ENCODE measurements at places on chromosomes 1 and 21. TPM values are rescaled to one million over a fixed set of nuclear protein-coding genes. Genes with fewer than 3 reads are reported as not detected.
A peak's percentile ranks its signal among the peaks of the same experiment; 100 is the strongest.

DNA sequence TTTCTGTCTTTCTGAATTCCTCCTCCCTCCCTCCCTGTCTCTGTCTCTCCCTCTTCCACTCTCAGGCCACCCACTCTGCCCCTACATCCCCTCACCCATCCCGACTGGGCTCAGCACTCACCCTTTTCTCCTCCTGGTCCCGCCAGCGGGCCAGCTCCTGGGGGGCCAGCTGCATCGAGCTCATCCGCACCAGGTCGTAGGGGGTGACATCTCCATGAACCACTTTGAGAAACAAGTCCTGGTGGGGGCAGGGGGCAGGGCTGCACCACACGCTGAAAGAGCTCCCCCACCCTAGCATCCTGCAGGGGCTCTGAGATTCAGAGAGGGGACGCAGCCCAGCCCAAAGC is 17.8 kb downstream of the SPOCD1 start:
- DNase-seq: no peak

DNA sequence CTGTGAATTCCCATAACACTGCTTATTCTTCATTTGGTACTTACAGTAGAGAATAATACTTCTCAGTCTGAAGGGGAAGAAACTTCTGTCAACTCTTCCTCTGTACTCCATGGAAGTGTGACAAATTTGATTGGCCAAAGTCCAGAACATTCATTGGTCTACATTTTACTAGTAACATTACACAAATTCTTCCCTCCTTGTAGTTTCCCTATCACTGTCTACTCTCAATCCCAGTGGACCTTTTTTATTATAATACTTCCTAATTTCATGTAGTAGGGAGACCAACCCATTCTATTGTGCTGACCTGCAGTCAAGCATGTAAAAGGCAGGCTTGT is 74.7 kb downstream of the ALG6 start:
- peak; percentile 12 for DNase-seq

- no peak for DNase-seq
These were observed 7.8 kb downstream of the PLA2G2A start for GRCh38 chr1:19971664-19972063.

DNA sequence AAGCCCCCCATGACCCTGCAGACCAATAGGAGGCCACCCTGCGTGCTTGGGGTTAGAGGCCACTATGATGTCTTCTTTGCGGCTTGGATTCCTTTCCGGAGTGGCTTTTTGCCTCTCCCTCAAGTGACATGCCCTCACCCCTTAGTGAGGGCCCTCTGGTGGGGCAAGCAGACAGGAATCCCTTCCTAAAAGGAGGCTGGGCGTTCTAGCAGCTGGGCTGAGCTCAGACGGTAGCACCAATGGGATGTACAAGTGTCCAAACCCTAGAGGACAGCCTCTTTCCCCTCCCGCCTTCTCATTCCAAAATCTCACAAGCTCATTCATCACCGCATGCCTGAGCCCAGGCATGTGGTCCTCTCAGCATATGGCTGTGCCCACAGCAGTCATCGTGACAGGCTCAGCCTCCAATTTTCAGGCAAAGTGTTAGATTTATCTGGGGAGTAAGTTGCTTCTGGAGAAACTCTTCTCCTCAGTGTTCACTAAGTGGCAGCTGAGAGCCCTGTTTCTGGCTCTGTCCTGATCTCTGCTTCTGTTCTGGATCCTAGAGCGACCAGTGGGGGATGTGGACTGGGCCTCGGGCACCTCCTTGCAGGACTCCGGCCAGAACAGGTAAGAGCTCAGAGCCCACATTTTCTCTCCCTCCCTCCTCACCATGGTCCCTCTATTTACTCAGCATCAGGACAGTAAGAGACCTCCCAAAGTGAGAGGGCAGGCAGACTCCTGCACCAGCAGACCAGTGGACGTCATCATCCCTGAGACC is 4.8 kb downstream of the KIAA1614 start:
- DNase-seq: peak; percentile 15

Gene ETV3
- 14.7 TPM for total RNA-seq

- no peak for DNase-seq
These were observed 44.3 kb downstream of the PCP4 start for GRCh38 chr21:39911286-39912199.

Gene ACTL8
- total RNA-seq: 0.28 TPM

DNA sequence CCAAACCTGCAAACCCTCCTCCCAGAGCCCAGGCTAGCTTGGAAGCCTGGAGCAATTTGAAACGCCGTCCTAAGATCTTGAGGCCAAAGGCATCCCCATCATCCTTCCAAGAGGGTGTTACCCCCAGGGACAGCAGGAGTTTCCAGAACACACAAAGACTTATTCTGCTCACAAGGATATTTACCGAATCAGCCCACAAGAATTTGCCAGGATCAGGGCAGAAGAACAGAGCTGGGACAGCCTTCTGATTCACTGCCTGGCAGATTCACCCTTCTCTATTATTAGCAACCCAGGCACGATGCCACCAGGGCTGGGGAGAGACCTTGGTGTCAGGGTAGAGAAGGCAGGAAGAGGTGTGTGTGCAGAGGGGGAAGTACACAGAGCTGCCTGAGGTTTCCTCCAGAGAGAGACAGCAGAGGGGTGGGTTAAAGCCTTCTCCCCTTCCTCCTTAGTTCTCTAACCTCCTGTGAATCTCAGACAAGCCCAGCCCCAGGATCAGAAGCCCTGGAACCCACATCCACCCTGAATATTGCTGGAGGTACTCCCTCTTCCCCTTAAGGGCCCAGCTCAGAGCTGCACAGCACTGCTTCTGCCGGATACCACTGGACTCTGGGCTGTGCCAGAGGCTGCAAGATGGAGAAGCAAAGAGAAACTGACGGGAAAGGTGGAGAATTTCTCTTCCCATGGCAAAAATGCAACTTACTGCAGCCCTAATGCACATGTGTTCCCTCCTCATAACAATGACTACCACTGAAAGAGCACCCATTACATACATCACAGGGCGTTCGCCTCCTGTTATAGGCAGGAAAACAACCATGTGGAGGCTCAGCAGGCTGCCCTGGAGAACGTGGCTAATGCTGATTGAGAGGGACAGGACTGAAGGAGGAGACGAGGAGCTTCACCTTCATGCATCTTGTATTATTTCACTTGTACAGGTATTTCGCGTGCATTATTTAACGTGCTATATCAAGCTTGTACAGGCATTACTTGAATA is 61.8 kb downstream of the ITPKB start:
- DNase-seq: peak; percentile 87

DNA sequence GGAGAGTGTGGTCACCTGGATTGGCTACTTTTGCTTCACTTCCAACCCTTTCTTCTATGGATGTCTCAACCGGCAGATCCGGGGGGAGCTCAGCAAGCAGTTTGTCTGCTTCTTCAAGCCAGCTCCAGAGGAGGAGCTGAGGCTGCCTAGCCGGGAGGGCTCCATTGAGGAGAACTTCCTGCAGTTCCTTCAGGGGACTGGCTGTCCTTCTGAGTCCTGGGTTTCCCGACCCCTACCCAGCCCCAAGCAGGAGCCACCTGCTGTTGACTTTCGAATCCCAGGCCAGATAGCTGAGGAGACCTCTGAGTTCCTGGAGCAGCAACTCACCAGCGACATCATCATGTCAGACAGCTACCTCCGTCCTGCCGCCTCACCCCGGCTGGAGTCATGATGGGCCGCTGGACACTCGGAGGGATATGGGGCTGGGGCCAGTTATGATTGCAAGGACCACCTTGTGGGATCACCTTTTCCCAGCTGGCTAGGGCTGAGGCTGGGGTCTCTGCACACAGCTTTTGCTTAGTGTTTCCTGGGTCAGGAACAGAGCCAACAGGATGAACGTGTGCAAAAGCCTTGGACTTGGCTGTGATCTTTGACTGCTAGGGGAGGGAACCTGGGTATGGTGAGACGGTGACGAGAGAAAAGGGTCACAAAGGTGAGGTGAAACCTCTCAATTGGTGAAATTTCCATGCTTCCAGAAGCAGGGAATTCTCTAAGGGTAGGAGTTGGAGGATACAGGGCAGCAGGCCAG is 4.3 kb upstream of the GNAI3 start:
- no peak for DNase-seq

- no peak for DNase-seq
These were observed 34.9 kb downstream of the RSPH1 start for GRCh38 chr21:42461185-42461520.

- DNase-seq: no peak
These were observed 1.1 kb downstream of the IGSF3 start for GRCh38 chr1:116666187-116667077.

Gene LRRC39
- total RNA-seq: 0.36 TPM

GRCh38 chr1:25620701-25621350 is 4.2 kb downstream of the MAN1C1 start:
- no peak for DNase-seq

Gene CFAP107
- total RNA-seq: not detected

DNA sequence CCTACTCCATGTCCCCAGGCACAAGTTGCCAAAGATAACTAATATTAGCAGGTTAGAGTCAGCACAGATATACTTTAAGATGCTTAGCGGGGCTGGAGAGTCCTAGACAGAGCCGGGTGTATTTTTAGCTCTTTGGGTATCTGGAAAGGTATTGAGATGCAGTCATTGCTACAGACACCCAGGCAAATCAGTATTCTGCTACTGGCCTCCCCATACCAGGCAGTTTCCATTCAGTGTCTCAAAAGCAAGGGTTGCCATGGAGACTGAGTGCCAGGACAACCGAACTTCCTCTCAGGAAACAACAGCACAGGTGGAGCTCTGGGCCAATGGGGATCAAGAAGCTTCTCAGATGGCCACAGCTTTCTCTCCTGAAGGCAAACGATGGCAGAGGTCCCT is 45.3 kb downstream of the KCNC4 start:
- no peak for DNase-seq

- no peak for DNase-seq
These were observed 39.7 kb downstream of the ANKRD13C start for GRCh38 chr1:70314706-70315304.

DNA sequence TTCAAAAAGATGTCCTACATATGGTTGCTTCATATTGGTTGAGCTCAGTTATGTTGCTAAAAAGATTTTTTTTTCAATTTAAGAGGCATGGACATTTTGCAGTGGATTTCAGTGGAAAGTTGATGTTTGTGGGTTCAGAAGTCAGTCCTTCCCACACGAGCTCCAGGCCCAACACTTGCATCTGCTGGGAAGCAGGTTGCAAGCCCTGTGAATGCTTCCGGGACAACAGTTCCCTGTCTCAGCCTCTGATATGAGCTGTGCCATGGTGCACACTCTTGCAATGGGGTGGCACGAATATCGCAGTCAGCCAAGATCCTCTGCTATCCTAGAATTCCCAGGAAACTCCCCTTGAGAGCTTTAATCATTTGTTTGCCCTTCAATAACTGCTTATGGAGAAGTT is 30.3 kb upstream of the ABCG1 start:
- no peak for DNase-seq

- DNase-seq: no peak
These were observed 140.8 kb downstream of the ASTN1 start for GRCh38 chr1:177023726-177024125.

Gene S100B
- not detected for total RNA-seq

Gene GNAT2
- 0.36 TPM for total RNA-seq

- DNase-seq: no peak
These were observed 358.0 kb downstream of the LMO4 start for GRCh38 chr1:87686671-87687070.

Gene ERG
- total RNA-seq: not detected

- peak; percentile 25 for DNase-seq
These were observed 250.2 kb upstream of the FGGY start for GRCh38 chr1:59046730-59047157.

- DNase-seq: no peak
These were observed 4.4 kb upstream of the IFI6 start for GRCh38 chr1:27676410-27676809.

Gene SPRR4
- not detected for total RNA-seq

DNA sequence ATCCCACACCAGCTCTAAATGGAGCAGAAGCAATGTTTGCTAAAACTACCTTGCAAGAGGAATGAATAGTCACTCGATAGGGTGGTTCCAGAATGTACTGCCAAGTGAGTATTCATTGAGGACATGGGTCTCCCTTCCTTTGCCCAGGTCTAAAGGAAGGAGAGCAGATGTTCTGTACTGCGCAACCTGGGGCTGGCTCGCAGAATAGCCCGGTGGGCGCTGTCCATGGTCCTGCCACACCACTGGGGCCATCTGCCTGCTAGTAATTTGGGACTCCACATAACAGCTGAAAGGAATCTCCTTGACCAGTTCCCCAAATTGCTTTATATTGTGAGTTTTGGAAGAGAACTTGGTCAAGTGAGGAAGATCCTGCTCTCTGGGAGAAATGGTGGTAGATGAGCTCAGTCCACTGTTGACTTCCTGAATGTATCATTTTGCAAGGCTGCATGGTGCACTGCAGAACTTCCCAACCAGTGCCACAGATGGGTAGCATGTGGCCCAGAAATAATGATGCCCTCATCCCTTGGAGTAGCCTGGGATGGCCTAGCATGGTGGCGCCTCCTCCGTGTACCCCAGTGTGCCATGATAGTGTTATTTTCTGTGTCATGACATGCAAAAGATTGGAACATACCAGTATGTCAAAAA is 5.7 kb downstream of the SLC6A17 start:
- DNase-seq: peak; percentile 63

DNA sequence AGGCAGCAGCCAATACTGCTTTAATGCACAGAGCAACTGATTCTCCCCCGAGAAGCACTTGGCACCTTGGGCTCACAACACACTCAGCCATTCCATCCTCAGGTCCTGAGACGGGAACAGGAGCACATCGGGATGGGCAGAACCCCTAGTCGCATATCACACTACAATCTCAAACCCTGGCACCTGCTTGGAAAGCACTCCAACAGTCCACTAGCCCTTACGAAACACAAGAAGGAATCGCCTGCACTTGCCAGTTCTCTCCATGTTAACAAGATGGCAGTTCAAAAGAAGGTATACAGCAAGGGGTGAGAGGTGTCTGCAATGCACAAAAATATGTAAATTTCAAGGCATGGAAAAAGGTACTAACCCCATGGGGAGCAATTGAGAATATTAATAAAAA is 21.4 kb downstream of the JAK1 start:
- no peak for DNase-seq

- peak; percentile 78 for DNase-seq
These were observed 2.0 kb downstream of the QSOX1 start for GRCh38 chr1:180156631-180157091.

GRCh38 chr1:211231873-211232272 is 27.3 kb upstream of the RCOR3 start:
- DNase-seq: no peak

- DNase-seq: peak; percentile 54
These were observed 28.1 kb downstream of the MDM4 start for GRCh38 chr1:204544321-204544720.

All from IMR-90 (cell line).